Skeletal muscle cell (primary cell): ENCODE measurements at places on chromosomes 1 and 21.

DNA sequence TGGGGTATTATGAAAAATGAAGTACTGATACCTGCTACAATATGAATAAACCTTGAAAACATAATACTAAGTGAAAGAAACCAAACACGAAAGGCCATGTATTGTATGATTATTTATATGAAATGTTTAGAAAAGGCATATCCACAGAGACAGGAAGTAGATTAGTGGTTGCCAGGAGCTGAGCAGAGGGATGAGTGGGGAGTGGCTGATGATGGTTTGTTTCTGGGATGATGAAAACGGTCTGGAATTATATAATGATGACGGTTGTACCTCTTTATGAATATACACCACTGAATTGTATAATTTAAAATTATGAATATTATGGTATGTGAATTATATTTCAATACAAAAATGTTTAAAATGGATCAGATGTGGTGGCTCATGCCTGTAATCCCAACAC lies 63.8 kb upstream of the MPC2 start:
- DNase-seq: no peak

DNA sequence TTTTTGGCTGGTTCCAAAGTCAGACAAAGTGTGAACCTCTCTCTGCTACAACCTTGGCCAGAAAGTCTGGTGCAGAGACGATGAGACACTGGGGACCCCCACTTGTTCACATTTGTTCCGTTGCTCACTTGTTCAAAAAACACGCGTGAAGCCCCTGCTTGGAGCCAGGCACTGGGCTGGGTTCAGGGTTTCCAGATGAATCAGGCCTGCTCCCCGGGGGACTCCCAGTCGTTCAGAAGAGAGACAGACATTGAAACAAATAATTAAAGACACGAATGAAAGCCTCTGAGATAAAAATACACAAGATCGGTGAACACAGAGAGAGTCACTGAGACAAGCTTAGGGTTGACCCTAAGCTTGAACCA lies 101.5 kb upstream of the RUNX3 start:
- no peak for DNase-seq

GRCh38 chr1:186325239-186325638 lies 49.8 kb downstream of the TPR start:
- no peak for DNase-seq

GRCh38 chr1:204167730-204168129 lies 1.6 kb upstream of the REN start:
- no peak for DNase-seq

DNA sequence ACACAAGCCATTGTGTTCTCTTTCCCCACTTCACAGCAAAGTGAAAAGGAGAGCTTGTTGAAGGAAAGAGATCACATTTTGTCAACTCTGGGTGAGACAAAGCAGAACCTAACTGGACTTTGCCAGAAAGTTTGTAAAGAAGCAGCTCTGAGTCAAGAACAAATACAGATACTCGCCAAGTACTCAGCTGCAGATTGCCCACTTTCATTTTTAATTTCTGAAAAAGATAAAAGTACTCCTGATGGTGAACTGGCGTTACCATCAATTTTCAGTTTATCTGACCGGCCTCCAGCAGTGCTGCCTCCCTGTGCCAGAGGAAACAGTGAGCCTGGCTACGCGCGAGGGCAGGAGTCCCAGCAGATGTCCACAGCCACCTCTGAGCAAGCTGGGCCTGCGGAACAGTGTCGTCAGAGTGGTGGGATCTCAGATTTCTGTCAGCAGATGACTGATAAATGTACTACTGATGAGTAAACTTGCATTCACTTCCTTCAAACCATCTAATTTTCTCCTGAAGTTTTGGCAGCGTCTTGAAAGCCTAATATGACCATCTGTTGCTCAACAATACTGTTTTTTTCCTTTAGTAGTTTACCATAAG lies 43.7 kb downstream of the BACH1 start:
- peak; percentile 99 for DNase-seq

DNA sequence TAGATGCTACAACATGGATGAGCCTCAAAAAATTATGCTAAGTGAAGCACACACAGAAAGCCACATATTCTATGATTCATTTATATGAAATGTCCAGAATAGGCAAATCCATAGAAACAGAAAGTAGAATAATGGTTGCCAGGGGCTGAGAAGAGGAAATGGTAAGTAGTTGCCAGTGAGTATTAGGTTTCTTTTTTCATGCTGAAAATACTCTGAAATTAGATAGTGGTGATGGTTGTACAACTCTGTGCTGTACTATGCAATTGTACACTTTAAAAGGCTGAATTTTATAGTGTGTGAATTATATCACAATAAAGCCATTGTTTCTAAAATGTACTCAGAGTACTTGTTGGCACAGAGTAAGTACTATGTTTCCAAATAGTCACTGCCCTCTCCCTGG lies 15.5 kb upstream of the GFI1 start:
- DNase-seq: no peak

GRCh38 chr1:166889776-166890175 lies 13.7 kb upstream of the TADA1 start:
- DNase-seq: no peak

- no peak for DNase-seq
Measured at GRCh38 chr1:184497959-184498723, 111.3 kb downstream of the C1orf21 start.

DNA sequence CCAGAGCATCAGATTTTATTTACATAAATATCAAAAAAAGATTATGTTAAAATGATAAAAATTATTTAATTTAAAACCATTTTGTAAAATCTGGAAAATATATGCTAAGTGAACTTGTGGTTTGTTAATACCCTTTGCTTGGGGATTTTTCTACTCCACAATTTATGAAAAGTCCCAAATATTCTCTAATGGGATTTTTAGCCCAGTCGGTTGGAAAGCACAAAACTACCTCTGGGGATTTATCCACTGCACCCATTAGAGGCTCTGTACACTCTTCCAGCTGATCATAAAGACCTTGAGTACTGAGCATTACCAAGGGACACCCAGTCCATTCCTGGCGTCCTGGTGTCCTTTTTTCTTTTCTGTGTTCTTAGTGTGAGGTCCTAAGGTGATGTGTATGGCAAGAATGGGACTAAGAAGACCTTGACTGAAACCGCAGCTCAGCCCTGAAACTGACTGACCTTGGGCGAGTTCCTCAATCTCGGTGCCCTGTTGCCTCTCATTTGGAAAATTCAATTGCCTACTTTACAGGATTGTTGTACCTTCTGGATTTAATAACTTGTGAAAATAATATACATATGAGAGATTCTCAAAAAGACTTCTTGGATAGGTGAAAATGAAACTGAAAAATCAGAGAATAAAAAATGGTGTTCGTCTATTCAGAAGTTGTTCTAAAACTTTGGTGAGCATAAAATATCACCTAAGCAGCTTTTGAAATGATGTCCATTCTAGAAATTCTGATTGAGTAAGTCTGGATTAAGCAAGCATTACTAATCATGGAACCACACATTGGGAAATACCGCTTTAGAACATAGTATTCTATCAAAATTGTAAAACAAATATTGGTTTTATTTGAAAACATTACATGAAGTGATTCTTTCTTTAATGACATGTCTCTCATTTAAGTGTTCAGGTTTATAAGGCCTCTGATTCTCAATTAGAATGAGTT lies 21.5 kb upstream of the SAMSN1 start:
- no peak for DNase-seq

DNA sequence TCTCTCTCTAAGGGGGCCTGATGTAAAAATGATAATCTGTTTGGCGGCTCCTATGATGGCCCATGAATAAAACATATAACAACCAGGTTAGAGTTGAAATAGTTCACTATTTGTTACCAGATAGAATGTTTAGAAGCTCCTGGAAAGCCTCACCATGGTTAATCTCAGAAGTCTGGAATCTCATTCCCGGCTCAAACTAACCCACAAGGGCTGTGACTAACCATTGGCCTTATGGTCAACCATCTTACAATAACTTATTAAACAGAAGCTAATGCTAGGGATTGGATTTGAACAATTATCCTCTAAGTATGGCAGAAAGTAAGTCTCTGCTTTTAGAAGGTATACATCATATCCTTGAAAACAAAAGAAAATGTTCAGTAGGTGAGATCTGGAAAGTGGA lies 134.1 kb upstream of the ADGRL2 start:
- no peak for DNase-seq

DNA sequence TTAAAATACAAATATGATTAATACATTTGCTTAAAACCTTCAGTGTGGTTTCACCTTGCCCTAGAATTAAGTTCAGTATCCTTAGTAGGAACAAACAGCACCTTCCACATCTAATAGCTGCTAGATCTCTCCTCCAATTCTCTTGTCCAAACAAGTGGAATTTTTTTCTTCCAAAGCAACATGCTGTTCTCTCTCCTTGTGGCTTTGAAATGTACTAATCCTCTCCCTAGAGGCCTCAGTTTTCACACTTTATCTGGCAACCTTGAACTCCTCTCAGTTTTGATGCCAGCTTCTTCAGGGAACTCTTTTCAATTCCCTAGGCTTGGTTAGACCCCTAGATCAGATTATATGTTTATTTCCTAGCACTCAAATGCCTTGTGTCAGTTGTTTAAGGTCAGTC lies 87.0 kb downstream of the GLUL start:
- no peak for DNase-seq

GRCh38 chr1:57034713-57035112 lies 68.9 kb upstream of the C8B start:
- no peak for DNase-seq

DNA sequence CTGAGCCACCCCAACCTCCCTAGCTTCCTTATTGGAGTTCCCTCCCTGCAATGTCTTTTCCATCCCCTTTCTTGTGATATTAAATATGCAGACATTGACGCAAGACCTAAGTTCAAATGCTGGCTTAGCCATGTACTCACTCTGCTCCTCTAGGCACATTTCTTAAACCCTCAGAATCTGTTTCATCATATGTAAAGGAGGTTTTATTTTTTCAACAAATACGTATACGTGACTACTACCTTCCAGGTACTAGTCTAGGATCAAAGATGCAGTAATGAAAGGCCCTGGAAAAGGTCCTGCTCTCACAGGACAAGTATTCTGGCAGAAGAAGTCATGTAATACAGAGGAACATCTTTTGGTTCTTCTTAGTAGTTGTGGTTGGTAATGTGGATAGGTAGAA lies 98.6 kb downstream of the SIPA1L2 start:
- no peak for DNase-seq

DNA sequence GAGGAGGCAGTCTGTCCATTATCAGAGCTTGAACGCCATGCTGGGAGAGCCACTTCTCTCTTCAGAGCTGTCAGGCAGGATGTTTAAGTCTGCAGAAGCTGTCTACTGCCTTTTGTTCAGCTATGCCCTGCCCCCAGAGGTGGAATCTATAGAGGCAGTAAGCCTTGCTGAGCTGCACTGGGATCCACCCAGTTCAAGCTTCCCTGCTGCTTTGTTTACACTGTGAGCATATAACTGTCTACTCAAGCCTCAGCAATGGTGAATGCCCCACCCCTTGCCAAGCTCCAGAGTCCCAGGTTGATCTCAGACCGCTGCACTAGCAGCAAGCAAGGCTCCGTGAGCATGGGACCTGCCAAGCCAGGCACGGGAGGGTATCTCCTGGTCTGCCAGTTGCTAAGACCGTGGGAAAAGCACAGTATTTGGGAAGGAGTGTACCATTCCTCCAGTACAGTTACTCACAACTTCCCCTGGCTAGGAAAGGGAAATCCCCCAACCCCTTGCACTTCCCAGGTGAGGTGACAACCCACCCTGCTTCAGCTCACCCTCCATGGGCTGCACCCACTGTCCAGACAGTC lies 32.5 kb downstream of the RGS13 start:
- no peak for DNase-seq
